Progenitor cell of endocrine pancreas (in vitro differentiated cells): ENCODE measurements at places on chromosomes 11 and 22.
A peak's percentile ranks its signal among the peaks of the same experiment; 100 is the strongest.

DNA sequence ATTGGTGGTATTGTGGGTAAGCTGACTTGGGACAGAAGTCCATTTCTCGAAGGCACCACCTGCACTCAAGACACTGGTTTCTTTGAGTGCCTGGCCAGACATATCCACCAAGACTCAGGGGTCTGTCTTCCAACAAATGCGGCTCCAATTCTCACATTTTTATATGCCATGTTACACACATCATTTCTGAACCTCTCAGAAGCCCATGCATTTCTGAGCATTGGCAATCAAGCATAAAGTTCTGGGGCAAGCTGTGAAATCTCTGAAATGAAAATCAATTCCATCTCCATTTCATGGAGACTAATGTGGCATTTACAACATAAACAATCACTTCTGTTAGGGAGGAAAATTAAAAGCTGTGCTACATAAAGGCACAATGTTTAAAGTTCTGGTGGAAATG lies 243.7 kb downstream of the KIRREL3 start:
- no peak for DNase-seq

GRCh38 chr11:9834291-9834690 lies 170.4 kb downstream of the SWAP70 start:
- DNase-seq: no peak

- DNase-seq: no peak
Observed at GRCh38 chr22:23913306-23913660, 19.1 kb downstream of the MIF start.

DNA sequence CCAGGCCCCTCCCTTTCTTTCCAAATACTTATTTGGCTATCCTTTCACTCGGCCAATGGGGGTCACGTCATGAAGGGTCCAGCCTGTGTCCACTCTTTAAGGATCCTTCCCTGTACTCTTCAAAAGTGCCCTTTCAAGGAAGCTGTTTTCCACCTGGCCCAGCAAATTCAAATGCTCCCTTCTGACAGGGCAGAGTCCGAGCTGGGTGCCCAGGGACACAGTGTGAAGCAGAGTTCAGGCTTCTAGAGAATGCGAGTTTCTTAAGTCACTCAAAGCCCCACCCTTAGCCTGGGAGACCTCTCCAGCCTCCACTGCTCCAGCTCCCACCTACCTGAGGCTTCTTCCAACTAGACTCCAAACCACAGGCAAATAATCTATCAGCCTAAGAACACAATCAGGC lies 5.5 kb upstream of the APOA1 start:
- no peak for DNase-seq

DNA sequence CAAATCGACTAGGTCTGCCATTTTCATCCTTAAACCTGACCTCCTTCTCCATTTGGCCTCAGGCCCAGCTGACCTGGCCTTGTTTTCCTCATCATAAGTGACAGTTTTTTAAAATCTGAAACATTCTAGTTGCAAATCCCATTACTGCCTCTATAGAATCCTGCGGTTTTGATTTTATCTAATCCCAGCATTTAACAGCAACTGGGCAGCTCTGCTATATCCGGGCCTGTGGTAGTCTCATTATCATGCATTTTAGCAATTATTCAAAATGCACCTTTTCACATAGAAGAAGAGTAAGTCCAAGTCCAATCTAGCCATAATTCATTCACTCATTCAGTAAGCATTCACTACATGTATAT lies 28.6 kb upstream of the BIRC3 start:
- no peak for DNase-seq

- DNase-seq: no peak
Observed at GRCh38 chr22:41262250-41262765, 21.6 kb upstream of the CHADL start.

GRCh38 chr11:47204637-47204989 lies 10.2 kb upstream of the DDB2 start:
- DNase-seq: no peak

- DNase-seq: no peak
Observed at GRCh38 chr11:18527512-18527911, 770 bp upstream of the TSG101 start.

DNA sequence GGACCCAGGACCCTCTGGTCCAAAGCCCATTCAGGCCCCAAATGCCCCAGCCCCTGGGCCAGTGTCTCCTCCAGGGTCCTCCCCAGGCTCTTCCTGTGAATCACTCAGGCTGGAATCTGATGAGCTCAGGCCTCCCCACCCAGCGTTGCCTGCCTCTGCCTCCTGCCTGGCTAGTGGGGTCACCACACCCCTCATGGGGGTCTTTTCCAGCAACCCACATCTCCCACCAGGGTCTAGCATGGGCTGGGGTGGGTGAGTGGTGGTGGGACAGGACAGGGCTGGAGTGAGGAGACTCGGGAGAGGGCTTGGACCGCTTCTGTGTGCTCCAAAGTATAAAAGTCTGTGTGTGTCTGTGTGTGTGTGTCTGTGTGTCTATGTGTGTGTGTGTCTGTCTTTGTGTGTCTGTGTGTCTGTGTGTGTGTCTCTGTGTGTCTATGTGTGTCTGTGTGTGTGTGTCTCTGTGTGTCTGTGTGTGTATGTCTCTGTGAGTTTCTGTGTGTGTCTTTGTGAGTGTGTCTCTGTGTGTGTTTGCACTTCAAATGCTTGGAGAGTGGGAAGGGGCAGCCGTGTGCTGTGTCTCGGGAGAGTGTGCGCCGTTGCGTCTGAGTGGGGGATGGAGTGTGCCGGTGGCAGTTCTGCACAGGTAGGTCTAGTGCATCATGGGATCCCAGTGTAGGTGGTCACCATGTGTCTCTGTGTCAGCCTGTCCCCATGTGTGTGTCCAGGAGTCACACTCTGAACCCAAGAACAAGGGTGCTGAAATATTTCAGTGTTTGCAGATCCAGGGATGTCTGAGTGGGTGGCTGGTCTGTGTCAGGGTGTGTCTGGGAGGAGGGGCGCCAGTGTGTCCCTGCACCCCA lies 8.8 kb downstream of the RIN1 start:
- no peak for DNase-seq

DNA sequence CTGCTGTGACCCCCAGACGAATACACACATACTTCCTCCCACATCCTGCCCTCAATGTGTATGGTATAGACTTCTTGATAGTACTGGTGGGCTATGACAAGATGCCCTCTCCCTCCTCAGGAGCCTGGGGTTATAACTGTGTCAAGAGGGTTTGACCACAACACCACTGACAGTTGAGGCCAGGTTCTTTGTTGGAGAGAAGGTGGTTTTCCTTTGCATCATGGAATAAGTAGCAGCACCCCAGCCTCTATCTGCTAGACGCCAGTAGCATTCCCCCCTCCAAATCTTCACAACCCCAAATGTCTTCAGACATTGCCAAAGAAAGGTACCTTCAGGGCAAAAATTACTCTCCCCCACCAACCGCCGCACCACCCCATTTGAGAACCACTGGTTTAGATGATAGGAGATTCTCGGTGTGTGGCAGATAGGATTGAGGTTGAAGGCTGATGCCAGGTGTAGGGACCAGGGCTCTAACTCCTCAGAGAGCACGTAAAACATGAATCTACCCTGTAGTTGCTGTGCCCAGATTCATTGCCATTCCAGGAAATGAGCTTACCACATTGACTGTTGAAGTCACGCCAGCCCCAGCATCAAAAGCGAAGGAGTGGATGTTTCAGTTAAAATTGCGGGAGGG lies 5.5 kb upstream of the MYO18B start:
- DNase-seq: no peak

- DNase-seq: no peak
Observed at GRCh38 chr22:44422746-44423380, 75.2 kb downstream of the RTL6 start.

- DNase-seq: no peak
Observed at GRCh38 chr11:85170184-85170583, 457.0 kb downstream of the DLG2 start.

- DNase-seq: no peak
Observed at GRCh38 chr11:33668468-33668825, 32.2 kb downstream of the C11orf91 start.

GRCh38 chr11:123729602-123730001 lies 11.9 kb downstream of the ZNF202 start:
- no peak for DNase-seq

DNA sequence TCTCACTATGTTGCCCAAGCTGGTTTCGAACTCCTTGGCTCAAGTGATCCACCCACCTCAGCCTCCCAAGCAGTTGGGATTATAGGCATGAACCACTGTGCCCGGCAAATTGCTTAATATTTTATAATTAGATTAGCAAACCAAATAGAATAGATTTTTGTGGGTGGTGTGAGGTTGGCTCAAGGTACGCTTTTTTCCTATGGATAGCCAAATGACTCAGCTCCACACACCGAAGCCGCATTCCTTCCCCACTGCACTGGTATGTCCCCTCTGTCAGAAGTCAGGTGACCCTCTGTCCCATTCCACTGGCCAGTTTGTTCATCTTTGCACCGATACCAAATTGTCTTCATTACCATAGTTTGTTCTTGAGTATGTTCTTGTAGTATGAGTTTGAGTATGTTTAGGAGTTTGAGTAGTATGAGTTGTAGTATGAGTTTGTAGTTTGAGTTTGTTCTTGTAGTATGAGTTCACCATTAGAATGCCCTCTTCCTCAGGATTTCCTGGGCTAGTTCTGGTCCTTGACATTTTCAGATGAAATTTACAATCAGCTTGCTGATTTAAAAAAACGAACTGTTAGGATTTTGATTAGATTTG lies 19.4 kb downstream of the SUSD2 start:
- no peak for DNase-seq

GRCh38 chr11:134047586-134047999 lies 21.3 kb upstream of the JAM3 start:
- DNase-seq: no peak

GRCh38 chr11:72041364-72042063 lies 38.8 kb downstream of the NUMA1 start:
- peak; percentile 25 for DNase-seq

- no peak for DNase-seq
Observed at GRCh38 chr11:73347067-73347466, 29.1 kb upstream of the RELT start.

GRCh38 chr11:93783362-93783761 lies 720 bp upstream of the MED17 start:
- no peak for DNase-seq

- DNase-seq: no peak
Observed at GRCh38 chr22:19478045-19478900, 720 bp downstream of the UFD1 start.

- DNase-seq: no peak
Observed at GRCh38 chr11:35536470-35536869, 11.1 kb upstream of the PAMR1 start.

GRCh38 chr11:118607401-118608359 lies at the start of gene PHLDB1:
Gene PHLDB1, plus strand, starts transcription at chr11:118607615. Its CDS starts 6,222 bp downstream, at chr11:118613837.
- DNase-seq: peak; percentile 40

DNA sequence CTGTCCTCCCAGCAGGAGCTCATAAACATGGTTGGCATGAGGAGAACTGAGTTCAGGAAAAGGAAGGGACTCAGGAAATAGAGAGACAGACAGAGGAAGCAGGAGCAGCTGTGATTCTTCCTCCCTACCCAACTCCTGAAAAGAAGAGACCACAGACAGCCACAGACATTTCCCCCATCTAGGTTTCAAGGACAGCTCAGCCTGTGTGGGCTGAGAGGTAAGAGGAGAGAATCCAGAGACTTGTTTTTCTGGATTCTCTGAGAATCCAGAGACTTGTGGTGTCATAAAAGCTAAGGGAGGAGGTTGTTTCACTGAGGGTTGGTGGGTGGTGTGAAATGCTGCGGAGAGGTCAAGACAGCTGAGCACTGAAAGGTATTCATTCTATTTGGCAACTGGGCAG lies 19.0 kb upstream of the STK33 start:
- DNase-seq: no peak
